ENCODE measurements at places on chromosomes 3 and 15.

DNA sequence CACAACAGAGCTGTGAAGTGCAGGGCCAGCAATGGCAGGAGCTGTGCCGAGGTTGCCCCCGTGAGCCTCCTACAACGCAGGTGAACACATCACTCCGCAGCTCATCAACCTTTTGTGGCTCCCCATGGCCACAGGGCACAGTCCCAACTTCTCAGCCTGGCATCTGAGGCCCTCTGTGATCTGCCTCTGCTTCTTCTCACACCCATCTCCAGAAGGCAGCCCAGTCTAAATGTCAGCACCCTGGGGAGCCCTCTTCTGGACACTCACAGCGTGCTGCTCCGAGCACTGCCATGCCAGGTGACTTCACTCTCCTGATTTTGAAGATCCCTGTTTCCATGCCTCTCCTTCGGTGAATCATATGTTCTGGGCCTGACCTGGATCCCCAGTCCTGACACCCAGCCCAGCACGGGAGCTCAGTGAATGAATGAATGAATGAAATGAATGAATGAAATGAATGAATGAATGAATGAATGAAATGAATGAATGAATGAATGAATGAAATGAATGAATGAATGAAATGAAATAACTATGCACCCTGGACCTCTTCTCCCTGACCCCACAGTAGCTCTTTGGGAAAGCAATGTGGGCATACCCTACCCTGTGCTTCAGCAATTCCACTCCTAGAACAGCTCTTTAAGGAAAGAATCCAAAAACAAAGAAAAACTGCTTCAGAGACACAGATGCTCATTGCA is 17.9 kb upstream of the SKIC8 start:
- no peak for DNase-seq

GRCh38 chr3:167575000-167575600 is 78.6 kb downstream of the WDR49 start:
- no peak for DNase-seq

GRCh38 chr3:47581835-47582234 is 3.2 kb upstream of the CSPG5 start:
- no peak for DNase-seq

DNA sequence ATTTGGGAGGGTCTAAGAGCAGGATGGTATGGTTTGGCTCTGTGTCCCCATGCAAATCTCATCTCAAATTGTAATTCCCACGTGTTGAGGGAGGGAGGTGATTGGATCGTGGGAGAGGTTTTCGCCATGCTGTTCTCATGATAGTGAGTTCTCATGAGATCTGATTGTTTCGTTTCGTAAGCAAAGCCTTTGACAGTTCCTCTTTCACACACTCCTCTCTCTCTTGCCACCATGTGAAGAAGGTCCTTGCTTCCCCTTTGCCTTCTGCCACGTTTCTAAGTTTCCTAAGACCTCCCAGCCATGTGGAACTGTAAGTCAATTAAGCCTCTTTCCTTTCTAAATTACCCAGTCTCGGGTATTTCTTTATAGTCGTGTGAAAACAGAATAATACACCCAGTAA is 553.7 kb downstream of the TAFA4 start:
- no peak for DNase-seq

DNA sequence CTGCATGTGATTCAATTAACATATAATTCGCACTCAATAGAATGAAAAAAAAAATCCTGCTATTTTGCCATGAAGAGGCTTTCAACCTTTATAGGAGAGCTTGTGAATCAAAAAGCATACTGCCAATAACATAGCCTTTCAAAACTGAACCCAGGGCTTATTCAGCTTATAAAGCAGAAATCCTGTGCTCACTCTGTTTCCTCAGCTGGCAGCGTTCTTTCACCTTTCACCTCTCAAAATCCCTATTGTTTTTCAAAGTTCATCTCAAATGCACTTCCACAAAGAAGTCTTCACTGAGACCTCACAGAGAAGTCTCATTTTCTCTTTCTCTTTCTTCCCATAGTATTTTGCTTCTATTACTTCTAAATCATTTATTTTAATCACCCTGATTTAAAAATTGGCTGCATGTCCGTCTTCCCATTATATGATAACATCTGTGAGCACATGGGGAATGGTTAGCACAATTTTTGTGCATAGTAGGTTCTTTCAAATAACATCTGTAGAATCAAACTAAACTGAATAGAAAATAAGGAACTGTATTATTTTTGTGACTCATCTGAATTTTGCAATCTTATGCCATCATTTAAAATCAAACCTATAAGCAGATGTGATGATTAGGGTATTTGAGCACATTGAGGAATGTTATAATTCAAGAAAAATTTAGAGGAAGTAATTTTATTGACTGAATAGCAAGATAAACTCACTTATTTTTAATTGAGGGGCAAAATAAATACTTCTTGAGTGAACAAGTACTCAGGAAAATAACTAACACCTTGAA is 373.4 kb downstream of the NLGN1 start:
- no peak for DNase-seq

GRCh38 chr3:64985072-64985471 is 297.3 kb upstream of the ADAMTS9 start:
- DNase-seq, result no peak

GRCh38 chr3:53259427-53260259 is 3.8 kb upstream of the TKT start:
- DNase-seq, result no peak

DNA sequence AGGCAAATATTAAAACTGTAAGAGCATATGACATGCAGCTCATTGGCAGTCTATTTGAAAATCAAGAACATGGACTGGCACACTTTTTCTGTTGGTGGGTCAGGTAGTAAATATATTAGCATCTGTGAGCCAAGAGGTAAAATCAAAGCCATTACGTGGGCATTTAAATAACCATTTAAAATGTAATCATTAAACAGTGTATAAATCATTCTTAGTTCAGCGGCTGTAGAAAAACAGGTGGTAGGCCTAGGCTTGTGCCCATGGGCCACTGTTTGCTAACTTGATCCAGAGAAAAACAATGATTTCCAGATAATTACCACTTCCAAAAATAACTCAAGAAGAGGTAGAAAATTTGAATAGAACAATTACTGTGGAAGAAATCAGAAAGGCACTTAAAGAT is 105.1 kb downstream of the CHST2 start:
- DNase-seq, result no peak

- DNase-seq, result no peak
Measured at GRCh38 chr15:54884312-54884711, 312.4 kb downstream of the RSL24D1 start.

- DNase-seq, result no peak
Measured at GRCh38 chr15:62886431-62887071, 156.0 kb upstream of the TPM1 start.

Data from AG08396 (cell line).